ENCODE measurements at places on chromosomes 1 and 21.

- no peak for DNase-seq
Measured at GRCh38 chr1:7811476-7811875, 27.4 kb downstream of the PER3 start.

DNA sequence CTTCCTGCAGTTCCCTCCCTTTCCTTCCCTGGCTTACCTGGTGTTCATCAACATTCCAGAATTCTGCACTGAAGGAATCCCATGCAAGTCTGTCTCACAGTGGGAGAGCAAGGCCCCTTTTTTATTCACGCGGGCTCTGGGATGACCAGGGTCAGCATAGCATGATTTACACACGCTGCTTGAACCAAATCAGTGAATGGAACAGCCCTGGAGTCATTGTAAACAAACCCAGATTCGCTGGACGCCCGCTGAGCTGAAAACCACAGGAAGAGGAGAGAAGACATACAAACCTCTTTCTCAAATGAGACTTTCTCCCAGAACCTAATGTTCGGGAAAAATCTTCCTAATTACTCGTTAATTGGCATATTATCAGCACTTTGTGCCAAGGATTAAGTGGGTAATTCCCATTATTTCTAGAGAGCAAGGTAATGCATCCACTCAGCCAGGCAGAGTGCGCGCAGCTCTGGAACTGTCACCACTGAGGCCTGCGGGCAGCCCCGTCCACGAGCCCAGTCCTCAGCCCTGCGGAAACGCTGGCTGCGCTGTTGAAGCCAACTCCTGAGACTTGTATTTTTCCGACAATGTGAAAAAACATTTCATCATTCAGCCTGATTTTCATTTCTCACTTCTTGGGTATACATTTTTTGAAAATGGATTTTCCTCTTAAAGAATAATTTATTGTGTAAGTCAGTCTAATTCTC is 140.0 kb downstream of the ETS2 start:
- no peak for DNase-seq

DNA sequence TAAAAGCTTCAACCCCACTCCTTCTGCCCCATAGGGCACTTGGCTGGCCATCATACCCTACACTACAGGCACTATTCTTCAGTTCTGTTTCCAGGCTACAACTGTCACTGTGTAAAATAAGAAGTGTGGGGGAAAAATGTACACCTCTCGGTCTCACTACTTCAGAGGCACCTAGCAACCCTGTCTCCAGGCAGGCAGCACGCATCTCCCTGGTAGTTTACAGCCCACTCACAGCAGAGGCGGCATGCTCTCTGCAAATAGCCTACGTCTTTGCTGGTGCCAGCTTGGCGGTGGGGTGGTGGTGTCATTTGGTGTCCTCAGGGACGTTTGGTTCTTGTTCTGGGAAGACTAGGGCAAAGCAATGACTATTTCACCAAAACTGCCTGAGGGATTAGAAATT is 48.2 kb upstream of the BTG3 start:
- DNase-seq: no peak

GRCh38 chr1:94398356-94398755 is 19.8 kb upstream of the ABCD3 start:
- DNase-seq: no peak

GRCh38 chr1:100184536-100184935 is 6.5 kb upstream of the LRRC39 start:
- DNase-seq: no peak

- no peak for DNase-seq
Measured at GRCh38 chr1:192807211-192808162, 1.4 kb upstream of the RGS2 start.

DNA sequence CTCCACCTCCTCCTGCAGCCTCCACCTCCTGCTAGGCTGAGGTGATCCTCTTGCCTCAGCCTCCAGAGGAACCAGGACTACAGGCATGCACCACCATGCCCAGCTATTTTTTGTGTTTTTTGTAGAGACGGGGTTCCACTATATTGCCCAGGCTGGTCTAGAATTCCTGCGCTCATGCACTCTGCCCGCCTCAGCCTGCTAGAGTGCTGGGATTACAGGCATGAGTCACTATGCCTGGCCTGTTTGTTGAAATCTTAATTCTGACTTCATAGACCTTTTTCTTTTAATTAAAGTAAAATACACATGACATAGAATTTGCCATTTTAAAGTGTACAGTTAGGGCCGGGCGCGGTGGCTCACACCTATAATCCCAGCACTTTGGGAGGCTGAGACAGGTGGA is 42.7 kb downstream of the FAAP20 start:
- DNase-seq: no peak

- no peak for DNase-seq
Measured at GRCh38 chr1:184509105-184509504, 122.3 kb downstream of the C1orf21 start.

GRCh38 chr1:29431138-29431537 is 194.8 kb downstream of the PTPRU start:
- DNase-seq: no peak

DNA sequence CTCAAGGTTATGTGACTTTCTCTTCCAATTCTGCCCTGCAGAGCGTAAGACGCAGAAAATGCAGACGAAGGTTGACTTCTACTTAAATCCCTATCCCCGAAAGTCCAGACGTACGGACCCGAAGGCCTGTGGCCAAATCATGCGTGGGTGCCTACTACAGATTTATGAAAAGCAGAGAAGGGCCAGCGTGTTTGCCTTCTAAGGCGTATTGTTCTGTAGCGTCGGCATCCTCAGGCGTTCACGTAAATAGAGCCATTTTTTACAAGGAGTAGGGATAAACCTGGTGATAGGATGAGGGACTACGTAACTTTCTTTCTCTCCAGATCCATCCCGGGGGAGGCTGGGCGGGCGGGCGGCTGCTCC is 222 bp upstream of the GIPC2 start:
- DNase-seq: no peak

GRCh38 chr1:208189183-208189582 is 55.0 kb downstream of the PLXNA2 start:
- DNase-seq: peak; percentile 7

- no peak for DNase-seq
Measured at GRCh38 chr1:182299728-182300616, 91.6 kb downstream of the GLUL start.

DNA sequence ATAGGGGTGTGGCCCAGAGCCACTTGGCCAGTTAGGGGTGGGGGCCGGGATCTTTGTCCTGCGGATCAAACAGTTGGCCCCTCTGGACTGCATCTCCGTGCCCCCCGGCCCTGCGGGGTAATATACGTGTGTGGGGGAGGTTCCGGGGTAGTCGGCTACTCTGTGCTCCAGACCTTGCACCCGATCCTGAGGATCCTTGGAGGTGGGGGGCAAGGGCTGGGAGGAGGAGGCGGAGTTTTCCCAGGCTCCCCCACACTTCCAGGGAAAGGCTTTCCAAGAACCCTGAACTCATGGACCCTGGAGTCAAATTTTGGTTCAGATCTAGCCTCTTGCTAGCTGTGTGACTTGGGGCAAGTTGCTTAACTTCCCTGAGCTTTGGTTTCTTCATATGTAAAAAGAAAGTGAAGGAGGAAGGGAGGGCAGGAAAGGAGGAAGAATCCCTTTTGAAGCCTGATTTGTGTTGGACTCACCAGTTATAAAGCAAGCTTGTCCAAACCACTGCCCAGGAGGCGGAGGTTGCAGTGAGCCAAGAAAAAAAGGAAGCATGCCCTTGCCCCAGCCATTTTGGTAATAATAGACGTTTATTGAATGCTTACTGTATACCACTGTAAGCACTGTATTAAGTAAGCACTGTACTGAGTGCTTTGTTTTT is 686 bp downstream of the MIIP start:
- no peak for DNase-seq

DNA sequence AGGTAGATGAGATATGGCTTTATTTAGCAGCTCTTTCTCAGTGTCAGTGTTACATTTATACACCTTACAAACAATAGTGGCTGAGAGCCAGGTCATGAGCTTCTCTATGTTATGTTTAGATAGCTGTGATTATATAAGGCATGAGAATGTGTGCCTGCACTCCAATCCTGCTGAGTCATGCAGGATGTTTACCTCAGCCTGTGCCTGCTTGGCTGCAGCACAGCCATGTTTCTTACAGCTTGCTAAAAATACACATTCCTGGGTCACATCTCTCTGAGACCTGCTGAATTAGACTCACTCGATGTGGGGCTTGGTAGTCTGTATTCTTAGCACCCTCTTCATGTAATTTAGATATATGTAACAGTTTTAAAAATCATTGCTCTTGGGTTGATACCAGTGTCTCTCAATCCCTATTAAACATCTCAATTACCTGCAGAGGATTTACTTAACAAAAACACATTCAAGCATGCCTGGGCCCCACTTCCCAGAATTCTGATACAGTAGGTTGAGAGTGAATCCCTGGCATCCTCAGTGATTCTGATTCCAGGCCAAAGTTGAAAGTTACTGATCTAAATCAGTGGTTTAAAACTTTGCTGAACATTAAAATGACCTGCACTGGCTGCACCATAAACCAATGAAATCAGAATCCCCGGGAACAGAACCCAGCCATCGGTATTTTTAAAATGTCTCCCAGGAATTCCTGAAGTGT is 107.5 kb downstream of the GDAP2 start:
- DNase-seq: peak; percentile 69

DNA sequence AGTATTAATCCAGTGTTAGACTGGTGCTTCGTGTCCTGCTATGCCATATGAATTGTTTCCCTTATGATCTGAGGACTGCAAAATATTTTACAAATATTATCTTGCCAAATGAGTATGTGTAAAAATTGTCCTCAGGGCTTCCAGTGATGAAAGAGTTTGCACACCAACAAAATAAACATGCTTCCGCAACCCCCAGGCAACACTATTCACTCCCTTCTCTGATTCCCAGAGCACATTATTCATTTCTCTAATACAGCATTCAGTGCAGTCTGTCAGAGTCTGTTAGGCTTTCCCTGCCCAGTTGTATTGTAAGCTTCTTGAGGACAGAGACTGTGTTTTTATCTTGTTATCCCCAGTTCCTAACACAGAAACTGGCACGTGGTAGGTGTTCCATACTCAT is 409.9 kb upstream of the C1orf87 start:
- no peak for DNase-seq

- peak; percentile 43 for DNase-seq
Measured at GRCh38 chr1:160251687-160252526, 10.4 kb downstream of the DCAF8 start.

- no peak for DNase-seq
Measured at GRCh38 chr1:87763483-87763882, 434.8 kb downstream of the LMO4 start.

DNA sequence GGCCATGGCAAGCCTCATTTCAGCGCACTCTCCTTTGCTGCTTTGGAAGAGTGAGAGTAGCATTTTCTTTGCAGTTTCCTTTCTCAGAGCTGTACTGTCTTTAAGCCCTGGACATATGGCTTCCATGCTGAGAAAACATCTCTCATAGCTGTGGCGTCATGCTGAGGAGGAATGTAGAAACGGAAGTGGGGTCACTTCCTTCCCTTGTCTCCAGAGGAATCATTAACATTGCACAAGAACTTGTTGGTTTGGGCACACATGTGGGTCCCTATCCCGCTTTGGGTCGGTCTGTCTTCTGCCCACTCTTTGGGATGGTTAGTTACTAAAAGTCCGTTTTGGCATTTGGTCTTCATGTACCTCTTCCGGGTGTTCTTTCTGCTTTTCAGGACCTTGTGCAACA is 5.6 kb downstream of the MFN2 start:
- DNase-seq: no peak

GRCh38 chr21:44724926-44725325 is 13.6 kb upstream of the TSPEAR start:
- DNase-seq: no peak

- peak; percentile 43 for DNase-seq
Measured at GRCh38 chr21:45136927-45137611, 62.7 kb downstream of the ADARB1 start.

DNA sequence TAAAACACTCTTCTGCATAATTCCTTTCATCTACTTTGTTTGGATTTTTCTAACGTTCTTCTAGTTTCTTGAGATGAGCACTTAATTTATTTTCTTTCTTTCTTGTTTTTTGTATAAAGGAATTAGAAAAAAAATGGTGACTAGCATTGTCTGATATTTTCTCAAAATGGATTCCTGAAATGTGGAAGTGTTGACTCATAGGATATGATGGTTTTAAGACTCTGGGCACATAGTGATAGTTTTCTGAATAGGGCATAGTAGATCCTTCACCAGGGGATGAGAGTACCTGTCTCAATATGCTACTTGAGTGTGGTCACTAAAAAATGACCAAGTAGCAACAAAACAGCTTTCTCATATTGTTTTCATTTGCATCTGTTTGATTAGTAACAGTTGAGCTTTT is 100.9 kb downstream of the PEX14 start:
- no peak for DNase-seq

GRCh38 chr1:25658791-25659431 is 42.3 kb downstream of the MAN1C1 start:
- DNase-seq: peak; percentile 43

DNA sequence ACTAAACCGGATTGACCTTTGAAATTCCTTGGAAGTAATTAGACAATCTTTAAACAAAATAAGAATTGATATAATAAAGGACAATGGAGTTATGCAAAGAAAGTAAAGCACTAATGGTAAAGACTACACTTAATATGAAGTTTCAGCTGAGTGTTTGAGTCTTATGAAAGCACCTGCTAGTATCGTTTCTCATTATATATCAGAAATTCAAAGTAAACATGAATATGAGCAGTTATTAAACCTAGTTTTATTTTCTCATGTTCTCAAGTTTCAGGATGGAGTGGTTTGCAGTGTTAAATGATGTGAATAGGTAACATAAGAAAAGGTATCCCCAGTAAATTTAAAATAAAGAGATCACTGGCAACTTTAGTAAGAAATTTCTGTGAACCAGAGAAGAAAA is 188.6 kb downstream of the ZP4 start:
- DNase-seq: peak; percentile 9

GRCh38 chr1:84489766-84490165 is 10.7 kb downstream of the RPF1 start:
- no peak for DNase-seq

- no peak for DNase-seq
Measured at GRCh38 chr1:145884675-145885074, 991 bp downstream of the ANKRD35 start.

GRCh38 chr1:31712630-31713029 is 8.8 kb upstream of the COL16A1 start:
- no peak for DNase-seq

DNA sequence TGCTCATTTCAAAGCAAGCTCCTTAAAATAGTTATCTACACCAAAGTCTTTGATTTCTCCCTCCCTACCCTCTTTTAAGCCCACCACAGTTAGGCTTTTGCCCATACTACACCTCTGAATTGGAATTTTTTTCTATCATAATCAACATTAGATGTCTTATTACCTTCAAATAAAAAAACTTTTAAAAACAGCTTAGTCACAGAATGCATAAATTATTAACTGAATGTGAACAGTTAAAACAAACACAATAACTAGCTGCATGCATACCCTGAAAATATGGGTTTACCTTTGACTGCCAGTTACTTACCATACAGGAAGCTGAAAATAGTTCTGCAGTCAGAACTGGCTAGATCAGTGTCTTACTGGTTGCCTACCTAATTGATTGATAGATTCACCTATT is 210.9 kb downstream of the TGFB2 start:
- DNase-seq: no peak

Data from NCI-H2029 (cell line).